Anterior cingulate cortex (tissue), 58 donors: ENCODE measurements at places on chromosomes 6 and 20.

DNA sequence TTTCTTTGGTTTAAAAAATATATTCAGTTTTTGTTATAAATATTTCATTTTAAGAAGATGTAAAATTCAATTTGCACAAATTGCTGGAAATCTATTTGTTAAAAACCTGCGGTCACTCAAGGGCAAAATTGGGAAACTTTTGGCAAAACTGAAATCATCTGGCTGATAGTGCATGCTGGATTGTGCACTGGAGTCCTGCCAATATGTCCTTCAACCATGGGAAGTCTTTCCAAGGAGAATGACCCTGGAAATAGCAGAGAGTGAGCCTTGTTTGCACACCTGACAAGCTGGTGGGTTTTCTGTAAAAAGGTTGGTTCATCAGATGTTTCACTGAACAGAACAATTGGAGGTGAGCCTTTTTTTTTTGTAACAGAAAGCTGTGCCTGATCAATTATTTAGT lies 413.5 kb downstream of the BTBD3 start:
- no peak for DNase-seq

- DNase-seq = peak; percentile 30
Observed at GRCh38 chr6:113317891-113318574, 539.1 kb upstream of the MARCKS start.

GRCh38 chr6:131051341-131051740 lies 11.7 kb downstream of the EPB41L2 start:
- no peak for DNase-seq

DNA sequence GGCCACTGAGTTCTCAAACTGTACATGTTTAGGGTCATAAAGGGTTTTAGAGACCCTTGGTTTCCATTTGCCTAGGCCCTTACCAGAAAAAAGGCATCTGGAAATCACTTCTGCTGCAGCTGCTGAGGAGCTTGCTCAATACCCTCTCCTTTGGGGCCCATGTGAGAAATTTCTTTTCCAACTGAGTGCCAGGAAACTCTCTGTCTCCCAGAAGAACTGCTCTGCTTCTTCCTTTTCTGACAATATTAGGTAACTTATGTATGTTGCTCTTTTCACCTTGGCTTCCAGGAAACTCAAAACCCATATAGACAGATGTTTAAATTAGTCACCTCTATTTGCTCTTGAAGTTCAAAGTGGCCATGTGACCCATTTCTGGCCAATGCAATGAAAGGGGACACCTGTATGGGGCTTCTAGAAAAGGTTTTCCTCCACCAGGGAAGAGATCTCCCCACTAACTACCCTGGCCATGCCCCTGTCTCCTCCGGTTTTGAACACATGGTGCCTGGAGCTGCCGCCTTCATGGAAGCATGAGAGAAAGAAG lies 121.6 kb downstream of the PREX1 start:
- DNase-seq = no peak

- DNase-seq = no peak
Observed at GRCh38 chr6:139759086-139759485, 384.6 kb upstream of the CITED2 start.

DNA sequence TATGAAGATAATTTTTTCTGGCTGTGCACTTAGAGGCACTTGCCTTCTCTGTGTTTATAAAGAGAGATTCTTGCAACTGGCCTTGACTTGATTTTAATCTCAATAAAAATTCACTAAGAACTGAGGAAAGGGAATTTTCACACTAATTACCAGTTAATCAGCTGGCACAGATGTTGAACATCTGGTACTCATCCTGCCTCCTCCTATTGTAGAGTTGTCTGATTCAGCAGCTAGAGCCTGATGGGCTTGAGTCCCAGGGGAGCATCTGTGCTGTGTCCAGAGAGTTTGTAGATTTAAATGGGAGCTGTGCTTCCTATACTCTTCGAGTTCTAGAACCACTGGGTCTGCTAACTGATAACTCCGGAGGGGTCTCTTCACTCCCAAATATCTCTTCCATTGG lies 284.4 kb upstream of the RNF24 start:
- no peak for DNase-seq

DNA sequence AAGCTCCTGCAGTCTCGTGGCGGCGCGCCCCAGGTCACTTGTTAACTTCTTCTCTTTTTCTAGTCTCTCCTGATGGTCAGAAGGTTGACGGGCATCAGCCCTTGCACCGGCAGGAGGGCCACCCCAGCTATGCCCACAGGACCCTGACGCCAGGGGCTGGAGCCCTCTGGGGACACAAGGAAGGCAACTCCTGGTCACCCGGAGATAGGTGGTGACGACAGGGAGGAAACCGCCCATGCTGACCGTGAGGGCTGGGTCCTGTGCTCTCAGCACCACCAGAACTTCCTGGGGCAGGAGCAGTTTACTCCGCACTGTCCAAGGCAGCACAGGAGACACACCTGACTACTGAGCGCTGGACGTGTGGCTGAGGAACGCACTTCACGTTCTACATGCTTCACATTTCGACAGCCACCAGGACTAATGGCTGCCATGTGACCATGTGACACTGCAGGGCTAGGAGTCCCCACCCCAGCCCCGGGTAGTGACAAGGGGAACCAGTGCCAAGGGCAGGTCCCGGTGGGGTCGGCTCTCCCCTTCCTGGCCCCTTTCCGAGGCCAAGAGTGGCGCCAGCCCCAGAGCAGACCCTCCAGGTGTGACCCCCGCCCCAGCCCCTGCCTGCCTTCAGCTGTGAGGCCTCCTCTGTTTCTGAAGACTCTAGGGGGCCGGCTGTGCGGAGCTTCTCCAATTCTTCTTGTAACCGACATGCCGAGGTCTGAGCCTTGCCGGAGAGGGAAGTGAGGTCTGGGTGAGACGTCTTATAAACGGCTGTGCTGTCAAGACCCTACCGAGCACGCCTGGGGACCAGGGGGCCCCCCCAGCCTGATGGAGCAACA lies 45.2 kb downstream of the DSTN start:
- no peak for DNase-seq

DNA sequence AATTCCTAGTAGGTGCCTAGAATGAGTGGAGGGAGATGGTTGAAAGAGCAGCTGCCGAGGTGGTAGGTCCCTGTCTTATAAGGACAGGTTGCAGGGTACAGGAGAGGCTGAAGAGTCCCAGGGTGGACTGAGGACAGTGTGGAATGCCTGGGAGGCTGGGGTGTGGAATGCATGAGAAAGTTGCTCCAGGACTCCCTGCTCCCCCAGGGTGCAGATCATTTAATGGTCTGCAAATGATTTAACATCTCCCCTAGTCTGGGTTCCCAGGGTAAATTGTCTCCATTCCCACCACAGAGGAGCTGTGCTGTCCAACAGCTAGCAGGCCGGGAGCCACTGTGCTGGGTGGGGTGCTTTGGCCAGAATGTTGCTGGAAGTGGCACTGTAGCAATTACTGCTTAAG lies 76.0 kb downstream of the CD83 start:
- no peak for DNase-seq

DNA sequence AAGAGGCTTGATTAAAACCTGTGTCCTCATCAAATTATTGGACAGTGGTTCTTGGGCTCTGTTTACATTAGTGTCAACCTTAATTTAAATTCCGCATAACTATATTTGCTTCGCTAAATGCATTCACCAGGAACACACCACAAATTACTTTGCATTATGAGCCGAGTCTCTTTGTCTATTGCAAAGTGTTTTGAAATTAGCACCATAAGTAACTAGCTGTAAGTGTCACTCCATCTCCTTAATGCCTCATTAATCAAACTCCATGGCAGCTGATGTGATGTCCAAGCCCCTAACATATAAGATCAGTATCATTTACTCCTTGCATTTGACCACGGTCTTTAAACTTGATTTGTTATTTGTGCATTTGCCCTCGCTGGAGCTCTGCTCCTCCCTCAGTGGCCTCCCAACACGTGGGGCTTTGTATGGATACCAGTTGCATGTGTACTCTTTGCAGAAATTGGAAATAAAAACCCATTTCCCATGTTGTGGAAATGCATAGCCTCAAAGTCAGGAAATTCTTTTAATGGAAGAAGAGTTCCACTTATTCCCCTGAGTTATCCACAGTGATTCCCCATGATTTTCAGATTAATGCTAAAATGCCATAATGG lies 24.6 kb downstream of the FOXA2 start:
- no peak for DNase-seq

DNA sequence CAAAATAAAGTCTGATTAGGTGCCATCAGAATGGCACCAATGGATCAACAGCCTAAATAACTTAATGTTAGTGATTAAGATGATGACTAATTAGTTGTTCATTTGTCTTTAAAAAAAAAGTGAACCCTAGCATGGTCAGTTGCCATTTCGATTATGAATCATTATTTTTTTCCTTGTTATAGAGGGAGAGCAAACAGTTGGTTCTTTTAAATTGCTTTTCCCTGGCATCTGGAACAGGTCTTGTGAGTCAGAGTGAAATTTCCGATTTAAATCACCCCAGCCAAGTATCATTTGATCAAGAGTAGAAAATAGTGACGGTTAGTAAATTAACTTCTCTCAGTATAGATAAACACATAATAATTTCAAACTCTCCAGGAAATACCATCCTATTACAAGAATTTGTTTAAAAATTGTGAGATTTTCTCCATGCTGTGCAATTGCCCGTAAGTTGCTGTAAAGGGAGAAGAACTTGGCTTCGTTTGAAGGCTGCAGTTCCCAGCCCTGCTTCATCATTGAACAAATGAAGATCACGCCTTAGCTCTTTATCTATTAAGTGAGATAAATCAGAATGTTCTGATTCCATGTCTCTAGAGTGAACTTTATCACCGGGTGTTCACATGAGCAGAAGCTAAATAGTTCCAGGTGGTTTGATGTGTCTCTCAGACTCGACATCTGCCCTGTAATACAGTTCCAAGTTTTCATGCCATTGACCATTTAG lies 741.3 kb downstream of the DOK5 start:
- DNase-seq = no peak

DNA sequence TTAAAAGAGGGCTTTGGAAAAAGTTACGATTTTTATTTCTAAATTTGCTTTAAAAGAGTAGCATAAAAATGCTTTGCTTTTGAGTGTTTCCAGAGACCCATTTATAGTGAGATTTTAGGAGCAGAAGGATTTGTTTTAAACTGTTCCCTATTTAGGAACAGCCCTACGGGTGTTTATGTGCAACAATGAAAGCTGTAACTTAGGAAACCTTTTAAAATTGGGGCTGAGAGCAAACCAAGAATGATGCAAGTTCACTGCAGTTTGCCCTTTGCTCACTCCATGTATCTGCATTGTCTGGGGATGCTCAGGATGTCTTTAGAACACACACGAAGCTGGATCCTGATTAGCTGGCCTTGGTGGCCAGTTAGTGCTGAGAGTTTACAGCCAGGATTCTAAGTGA lies 40.9 kb downstream of the GHRH start:
- no peak for DNase-seq
